Stimulated activated CD4-positive, alpha-beta T cell treated with anti-CD3 and anti-CD28 coated beads, TNF-alpha, amount 100 ng/mL, for 4 hours (primary cell): ENCODE measurements at places on chromosomes 2 and 18.

- no peak for DNase-seq
Observed at GRCh38 chr2:120308038-120308910, 37.7 kb upstream of the INHBB start.

- DNase-seq = no peak
Observed at GRCh38 chr18:2908166-2908945, 61.5 kb downstream of the EMILIN2 start.

DNA sequence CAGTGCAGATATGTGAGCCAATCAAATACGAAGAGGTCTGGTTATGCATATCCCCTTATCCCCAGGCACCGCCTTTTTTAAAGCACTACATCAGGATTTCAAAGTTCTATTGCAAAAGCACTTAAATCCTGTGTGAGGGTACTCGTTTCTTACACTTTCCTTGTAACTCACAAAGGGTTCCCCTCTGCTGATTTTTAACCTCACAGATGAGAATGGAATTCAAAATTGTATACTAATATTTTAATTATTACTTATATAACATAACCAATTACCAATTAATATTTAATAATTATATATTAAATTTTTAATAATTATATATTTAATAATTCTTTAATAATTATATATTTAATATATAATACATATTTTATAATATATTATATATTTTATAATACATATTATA lies 126.2 kb upstream of the MAPRE2 start:
- DNase-seq = no peak

DNA sequence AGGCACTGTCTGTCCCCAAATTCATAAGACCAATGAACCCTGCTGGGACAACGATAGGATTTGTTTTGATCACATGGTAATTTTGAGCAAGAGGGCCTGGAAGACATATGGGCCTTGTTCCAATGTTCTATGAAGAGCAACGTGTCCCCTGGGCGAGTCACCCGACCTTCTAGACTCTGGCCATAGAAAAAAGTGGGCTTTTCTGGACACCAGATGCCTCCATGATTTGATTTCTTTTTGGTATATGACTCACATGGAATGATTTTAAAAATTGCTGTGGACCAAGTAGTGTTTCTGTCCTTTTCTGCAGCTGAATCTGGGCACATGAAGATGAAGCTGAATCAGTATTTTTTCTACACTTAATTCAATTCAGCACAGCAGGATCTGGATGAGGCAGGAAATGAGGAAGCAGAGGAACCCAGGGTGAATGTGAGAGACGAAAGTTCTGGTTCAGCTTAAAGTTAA lies 104.9 kb downstream of the CDC42EP3 start:
- DNase-seq = no peak

GRCh38 chr2:42133771-42134195 lies 35.4 kb upstream of the EML4 start:
- no peak for DNase-seq

- no peak for DNase-seq
Observed at GRCh38 chr18:21167641-21168377, 56.2 kb upstream of the ROCK1 start.

- DNase-seq = no peak
Observed at GRCh38 chr2:64145714-64146113, 1.5 kb upstream of the PELI1 start.

- no peak for DNase-seq
Observed at GRCh38 chr18:76873713-76874112, 51.4 kb downstream of the ZNF236 start.

DNA sequence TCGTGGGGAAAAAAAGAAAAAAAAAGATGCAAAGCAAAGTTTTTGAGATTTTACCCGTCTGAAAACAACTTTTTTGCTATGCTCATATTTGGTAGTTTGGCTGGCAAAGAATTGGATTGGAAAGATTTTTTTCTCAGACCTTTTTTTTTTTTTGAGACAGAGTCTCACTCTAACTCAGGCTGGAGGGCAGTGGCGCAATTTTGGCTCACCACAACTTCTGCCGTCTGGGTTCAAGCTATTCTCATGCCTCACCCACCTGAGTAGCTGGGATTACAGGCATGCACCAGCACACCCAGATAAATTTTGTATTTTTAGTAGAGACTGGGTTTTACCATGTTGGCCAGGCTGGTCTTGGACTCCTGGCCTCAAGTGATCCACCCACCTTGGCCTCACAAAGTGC lies 56.3 kb upstream of the TANC1 start:
- no peak for DNase-seq

DNA sequence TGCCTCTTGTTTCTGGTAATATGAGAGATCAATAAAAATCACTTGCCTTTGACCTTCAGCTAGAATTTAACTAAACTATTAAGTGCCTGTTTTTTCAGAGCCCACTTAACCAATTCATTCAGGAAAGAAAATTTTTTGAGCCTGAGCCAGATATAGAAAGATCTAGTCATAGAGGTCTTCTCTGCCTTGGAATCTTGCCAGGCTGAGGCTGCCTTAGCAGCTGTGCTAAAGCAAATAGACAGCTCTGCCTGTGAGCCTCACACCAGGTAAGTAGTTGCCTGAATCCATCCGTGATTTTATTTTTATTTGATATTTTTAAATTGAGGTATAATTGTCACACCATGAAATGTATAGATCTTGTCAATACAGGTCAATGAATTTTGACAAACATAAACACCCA lies 27.4 kb downstream of the EVX2 start:
- DNase-seq = no peak

DNA sequence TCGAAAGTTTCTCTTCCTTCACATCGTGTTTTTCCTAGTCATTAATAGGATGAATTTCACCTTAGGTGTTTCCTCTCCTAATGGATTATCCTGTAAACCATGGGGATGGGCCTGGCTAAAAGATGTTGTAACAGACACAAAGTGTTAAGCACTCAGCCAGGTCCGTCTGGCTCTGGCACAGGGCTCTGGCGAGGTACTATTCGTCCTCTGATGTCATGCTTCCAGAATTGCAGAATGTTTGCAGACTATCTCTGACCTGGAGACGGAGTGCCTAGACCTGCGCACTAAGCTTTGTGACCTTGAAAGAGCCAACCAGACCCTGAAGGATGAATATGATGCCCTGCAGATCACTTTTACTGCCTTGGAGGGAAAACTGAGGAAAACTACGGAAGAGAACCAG lies 13.2 kb downstream of the ATG16L1 start:
- no peak for DNase-seq

- no peak for DNase-seq
Observed at GRCh38 chr2:10172033-10172871, 49.7 kb downstream of the RRM2 start.

GRCh38 chr2:218960309-218961165 lies 1.1 kb downstream of the CDK5R2 start:
- DNase-seq = no peak

GRCh38 chr2:239660390-239661230 lies 259.8 kb upstream of the HDAC4 start:
- no peak for DNase-seq

- DNase-seq = no peak
Observed at GRCh38 chr18:48481092-48481491, 57.7 kb upstream of the CTIF start.

- no peak for DNase-seq
Observed at GRCh38 chr18:79801217-79801616, 3.5 kb downstream of the KCNG2 start.

GRCh38 chr2:26623541-26624495 lies 17.3 kb downstream of the CIB4 start:
- no peak for DNase-seq

- DNase-seq = no peak
Observed at GRCh38 chr18:60060578-60060977, 160.8 kb downstream of the PMAIP1 start.

- DNase-seq = no peak
Observed at GRCh38 chr2:210593166-210593565, 36.8 kb downstream of the CPS1 start.

GRCh38 chr2:47008381-47009252 lies 93.0 kb upstream of the MCFD2 start:
- no peak for DNase-seq

- no peak for DNase-seq
Observed at GRCh38 chr2:158904627-158905177, 63.7 kb upstream of the TANC1 start.

GRCh38 chr2:237998530-237998929 lies 31.7 kb downstream of the UBE2F start:
- no peak for DNase-seq

DNA sequence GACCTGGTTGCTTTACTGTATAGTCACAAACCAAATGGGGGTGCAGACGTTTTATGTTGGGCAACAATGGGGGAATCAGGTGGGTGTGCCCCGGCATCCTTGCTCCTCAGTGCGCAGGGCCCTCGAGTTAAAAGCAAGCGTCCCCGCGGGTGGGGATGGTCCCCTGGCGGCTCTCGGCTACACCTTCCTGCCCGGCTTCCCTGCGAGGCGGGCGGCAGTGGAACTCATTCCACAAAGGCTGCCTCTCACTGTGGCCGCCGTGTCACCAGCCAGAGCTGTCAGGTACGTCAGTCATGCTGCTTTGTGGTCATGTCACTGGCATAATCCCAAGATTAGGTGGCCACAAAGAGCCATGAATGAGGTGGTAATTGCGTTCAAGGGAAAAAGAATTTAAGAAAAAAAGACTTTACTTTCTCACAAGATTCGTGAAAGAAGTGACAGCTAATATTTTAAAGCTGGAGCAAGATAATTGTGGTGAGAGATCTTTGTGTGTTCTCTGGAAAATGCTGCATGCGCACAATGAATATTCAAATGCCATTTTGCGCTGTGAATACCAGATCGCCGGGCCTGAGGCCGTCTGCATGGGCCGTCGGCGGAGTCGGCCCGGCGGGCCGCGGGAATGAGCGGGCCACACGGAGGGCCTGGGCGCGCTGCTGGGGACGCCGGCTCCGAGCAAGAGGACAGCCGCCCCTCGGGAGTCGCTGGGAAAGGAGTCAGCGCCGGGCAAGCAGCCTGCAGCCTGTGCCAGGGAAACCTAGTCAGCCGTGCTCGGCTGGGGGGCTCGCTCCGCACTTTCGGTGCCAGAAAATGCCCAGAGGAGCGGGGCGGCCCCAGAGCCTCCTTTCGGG lies 82.3 kb upstream of the LDLRAD4 start:
- DNase-seq = no peak

DNA sequence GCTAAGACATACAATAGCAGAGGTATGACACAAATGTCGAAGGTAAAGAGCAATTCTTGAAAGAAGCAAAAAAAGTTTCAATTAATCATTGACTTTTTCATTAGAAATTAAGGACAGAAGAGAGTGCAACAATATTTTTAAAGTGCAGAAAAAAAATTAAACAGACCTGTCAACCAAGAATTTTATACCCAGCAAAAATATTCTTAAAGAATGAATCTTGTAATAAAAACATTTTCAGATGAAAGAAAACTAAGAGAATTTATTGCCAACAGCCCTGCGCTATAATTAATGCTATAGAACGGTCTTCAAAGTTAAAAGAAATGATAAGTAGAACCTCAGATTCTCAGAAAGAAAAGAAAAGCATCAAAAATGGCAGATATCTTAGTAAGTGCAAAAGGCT lies 79.0 kb downstream of the OLA1 start:
- no peak for DNase-seq
